ENCODE measurements at places on chromosomes 3 and 15.

- DNase-seq = no peak
Observed at GRCh38 chr3:45819543-45819942, 22.4 kb downstream of the LZTFL1 start.

DNA sequence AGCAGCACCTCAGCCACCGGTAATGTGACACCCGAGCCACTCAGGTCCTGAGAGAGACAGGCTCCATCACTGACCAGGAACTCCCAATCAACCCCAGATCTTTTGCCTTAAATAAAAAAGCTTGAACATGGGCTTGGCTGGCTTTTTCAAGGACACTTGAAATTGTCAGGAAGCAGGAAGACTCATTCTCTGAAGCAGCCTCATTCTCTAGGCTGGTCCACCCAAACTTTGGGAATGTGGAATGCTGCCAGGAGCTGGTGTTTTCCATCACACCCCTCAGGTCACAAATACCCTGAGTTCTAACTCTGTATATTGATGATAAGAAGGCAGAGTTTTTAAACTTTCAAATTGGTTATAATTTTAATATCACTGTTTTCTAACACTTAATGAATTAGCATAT is 17.0 kb downstream of the CXCR6 start:
- DNase-seq = peak; percentile 1

DNA sequence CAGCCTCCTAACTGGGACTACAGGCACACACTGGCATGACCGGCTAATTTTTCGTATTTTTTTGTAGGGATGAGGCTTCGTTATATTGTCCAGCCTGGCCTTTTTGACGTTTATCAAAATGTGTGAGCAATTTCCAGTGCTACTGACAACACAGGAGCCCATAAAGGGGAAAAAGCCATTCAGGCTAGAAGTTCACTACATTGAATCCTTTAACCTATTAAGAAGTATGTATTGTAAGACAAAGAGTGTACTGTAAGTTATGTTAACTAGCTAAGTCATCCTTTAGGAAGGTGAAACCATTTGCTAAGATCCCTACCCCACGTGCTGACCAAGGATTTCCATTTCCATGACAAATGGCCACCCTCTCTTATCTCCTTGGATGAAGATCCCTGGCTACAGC is 156.8 kb downstream of the FOXB1 start:
- DNase-seq = no peak

- DNase-seq = no peak
Observed at GRCh38 chr15:78685159-78685921, 44.3 kb upstream of the CHRNB4 start.

GRCh38 chr3:21830541-21830940 is 79.5 kb upstream of the ZNF385D start:
- DNase-seq = no peak

DNA sequence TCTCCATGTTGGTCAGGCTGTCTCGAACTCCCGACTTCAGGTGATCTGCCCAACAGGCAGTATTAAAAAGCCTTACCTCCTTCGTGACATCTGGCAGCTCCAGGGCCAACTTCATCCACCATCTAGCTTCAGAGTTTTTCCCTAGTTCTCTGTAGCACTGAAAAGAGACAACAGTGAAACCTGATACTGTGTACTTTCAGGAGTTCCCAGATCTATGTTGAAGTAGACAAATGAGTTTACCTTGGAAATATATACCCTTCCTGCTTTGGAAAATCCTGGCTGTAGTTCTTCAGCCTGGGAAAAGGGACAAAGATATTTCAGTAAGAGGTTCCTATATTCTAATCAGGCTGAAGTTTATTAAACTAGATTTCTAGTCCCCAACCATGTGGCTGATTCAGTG is 18.0 kb downstream of the RMDN3 start:
- DNase-seq = peak; percentile 75

- DNase-seq = no peak
Observed at GRCh38 chr3:100231668-100232067, 29.1 kb upstream of the TBC1D23 start.

DNA sequence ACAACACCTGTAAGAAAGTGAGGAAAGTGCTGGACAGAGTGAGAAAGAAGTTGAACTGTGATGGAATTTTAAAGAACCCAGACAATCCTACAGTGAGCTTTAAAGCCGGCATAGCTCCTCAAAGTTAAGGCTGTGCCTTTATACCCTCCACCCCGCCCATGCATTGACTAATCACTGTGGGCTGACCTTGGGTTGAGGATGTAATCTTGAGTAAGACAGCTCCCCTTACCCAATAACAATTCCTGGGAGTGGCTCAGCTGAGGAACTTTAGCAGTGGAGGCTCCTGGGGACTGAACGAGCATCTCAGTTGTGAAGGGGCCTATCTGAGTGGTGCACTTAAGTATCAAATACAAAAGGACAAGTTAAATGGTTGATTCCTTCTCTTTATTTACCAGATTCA is 35.7 kb upstream of the ZNF770 start:
- DNase-seq = no peak

- no peak for DNase-seq
Observed at GRCh38 chr3:74115906-74116305, 491.2 kb upstream of the PDZRN3 start.

DNA sequence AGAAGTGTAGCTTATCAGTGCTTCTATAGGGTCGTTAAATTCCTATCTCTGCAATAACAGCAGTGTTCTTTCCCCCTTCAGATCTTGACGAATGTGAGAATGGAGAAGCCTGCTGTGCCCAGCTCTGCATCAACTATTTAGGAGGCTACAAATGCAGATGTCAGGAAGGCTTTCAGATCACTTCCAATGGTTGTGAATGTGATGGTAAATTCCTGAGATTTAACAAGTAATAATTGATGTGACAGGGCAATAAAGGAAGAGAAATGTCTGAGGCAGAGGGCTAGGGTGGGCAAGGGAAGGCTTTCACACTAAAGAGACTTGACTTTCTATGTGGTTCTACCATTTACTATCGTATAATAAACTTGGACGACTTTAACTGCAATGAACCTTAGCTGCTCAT is 711.7 kb upstream of the GOLIM4 start:
- no peak for DNase-seq

DNA sequence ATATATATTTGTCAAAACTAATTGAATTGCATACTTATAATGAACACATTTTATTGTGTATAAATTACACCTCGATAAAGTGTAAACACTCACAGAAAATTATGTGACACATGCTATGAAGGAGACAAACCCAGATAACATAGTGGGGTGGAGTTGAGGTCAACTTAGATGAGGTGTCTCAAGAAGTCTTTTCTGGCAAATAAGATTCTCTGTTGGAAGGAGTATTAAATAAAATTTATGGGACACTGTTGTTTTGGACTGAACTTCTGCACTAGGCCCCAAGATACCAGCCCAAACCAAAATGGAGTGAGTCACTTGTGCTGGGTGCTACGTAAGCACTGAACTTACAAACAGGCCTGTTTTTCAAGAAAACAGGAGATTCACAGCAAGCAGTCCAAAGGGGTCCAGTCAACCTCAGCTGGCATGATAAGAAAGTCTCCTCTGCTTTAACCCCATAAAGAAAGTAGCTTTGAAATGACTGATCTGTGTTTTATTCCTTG is 18.7 kb downstream of the ACTC1 start:
- no peak for DNase-seq

DNA sequence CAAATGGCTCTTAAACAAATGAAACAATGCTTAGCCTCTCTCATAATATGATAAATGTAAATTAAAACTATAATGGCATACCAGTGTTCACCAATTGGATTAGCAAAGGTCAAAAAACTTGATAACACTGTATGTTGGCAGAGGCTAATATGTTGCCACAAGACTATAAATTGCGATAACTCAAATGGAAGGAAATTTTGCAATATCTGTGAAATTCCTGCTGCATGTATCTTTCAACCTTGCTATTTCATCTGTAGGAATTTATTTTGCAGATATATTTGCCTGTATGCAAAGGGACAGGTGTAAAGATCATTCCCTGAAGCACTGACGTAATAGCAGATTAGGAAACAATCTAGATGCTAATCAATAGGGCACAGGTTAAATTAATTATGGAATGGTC is 191.4 kb upstream of the EIF1B start:
- DNase-seq = no peak

DNA sequence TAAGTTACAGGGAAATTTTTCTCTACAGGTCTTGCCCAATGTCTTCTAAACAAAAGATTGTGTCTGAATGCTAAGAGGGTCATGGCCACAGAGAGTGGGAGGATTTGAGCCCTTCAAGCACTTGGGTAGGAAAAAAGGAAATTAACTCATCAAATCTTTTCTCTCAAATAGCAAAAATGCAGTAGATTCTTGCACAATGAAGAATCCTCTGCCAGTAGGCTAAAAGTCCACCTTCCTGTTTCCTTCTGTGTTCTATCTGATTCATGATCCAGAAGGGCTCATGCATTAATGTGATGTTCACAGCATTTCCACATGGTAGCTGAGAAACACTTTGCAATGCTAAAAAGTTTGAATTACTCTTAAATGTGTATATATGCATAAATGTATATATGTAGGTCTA is 177.1 kb downstream of the CD47 start:
- DNase-seq = no peak

DNA sequence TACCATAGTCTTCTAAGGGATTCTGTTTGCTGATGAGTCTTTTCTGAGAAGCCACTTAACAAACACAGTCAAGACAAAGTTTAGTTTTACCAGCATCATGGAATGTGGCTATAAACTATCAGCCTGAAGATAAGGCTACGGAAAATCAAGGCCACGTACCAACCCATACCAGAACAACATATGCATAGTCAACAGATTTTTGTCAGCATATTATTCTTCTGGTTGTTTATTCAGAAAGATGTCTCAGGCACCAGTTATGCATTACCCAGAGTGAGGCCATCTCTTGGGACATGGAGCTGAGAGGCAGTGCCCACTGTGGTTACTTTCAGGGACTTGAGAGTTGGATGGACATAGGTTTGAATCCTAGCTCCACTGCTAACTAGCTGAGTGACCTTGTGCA is 60.4 kb downstream of the SOX2 start:
- DNase-seq = no peak

DNA sequence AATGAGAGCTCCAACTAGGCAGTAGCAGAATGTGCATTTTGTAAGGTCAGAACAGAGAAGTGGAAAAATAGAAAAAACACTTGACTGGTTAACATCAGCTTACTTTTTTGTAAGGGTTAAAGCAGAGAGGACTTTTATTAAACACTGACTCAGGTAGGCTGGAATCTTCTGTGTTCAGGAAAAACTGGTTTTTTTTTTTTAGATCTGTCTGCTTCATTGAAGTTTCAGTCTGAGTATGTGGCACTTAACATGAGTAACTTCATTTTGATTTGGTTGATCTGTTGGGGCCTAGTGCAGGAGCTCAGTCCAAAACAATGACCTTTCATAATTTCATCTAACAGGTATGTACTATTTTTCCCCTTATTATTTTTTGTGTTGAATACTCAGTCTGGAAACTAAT is 141.1 kb downstream of the DOCK3 start:
- no peak for DNase-seq

GRCh38 chr3:150680562-150680961 is 23.2 kb downstream of the ERICH6 start:
- DNase-seq = no peak
